Motor neuron (in vitro differentiated cells): ENCODE measurements at places on chromosomes 12 and 14.
A peak's percentile ranks its signal among the peaks of the same experiment; 100 is the strongest.

DNA sequence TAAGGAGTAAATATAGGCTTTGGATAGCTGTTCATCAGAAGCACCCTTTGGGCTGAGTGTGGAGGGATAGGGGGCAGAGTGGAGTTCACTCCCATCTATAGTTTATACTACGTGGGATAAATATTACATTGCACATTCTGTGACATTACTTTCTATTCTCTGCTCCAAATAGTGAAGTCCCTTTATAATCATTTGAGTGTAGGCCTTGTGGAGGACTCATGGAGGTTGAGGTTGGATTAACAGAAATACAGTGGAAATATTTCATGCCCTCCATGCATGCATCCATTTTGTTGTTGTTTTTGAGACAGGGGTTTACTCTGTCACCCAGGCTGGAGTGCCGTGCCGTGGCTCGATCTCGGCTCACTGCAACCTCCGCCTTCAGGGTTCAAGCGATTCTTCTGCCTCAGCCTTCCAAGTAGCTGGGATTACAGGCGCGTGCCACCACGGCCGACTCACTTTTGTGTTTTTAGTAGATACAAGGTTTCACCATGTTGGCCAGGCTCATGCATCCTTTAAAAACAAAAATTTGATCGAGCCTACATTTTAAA lies 1.4 kb downstream of the CHPT1 start:
- ATAC-seq, result no peak

GRCh38 chr12:50991291-50991690 lies 34.9 kb downstream of the SLC11A2 start:
- no peak for ATAC-seq

- ATAC-seq, result no peak
Observed at GRCh38 chr14:71498212-71498611, 434.0 kb upstream of the RGS6 start.

DNA sequence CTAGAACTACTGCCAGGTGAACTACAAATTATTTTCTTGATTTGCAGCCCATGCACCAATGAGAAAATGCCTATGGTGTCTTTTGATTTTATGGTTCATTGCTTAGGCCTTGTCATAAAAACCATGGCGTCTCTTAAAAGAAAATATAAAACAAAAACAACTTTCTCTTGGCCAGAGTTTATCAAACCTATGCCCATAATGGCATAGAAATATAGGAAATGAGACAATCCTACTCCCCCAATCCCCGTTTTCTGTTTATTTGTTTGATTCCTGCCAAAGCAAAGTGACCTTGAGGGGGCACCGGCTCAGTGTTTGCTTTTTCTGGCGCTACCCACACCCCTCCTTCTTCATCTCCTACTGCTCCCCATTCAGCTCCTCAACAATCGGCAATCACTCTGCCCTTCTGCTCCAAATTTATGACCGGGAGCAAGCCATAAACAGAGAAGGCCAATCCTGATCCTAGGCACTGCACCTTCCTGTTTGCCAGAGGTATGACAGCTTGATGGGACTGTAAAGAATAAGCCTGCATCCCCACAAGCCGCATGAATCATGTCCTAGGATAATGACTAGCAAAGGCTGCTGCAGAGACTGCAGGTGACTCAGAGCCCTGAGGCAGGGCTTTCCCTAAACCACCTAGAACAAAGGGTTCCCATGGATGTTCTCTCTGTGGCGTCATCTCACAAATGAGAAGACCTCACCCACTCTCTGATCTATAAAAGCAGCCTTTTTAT lies 874.9 kb downstream of the NRXN3 start:
- ATAC-seq, result peak; percentile 40

DNA sequence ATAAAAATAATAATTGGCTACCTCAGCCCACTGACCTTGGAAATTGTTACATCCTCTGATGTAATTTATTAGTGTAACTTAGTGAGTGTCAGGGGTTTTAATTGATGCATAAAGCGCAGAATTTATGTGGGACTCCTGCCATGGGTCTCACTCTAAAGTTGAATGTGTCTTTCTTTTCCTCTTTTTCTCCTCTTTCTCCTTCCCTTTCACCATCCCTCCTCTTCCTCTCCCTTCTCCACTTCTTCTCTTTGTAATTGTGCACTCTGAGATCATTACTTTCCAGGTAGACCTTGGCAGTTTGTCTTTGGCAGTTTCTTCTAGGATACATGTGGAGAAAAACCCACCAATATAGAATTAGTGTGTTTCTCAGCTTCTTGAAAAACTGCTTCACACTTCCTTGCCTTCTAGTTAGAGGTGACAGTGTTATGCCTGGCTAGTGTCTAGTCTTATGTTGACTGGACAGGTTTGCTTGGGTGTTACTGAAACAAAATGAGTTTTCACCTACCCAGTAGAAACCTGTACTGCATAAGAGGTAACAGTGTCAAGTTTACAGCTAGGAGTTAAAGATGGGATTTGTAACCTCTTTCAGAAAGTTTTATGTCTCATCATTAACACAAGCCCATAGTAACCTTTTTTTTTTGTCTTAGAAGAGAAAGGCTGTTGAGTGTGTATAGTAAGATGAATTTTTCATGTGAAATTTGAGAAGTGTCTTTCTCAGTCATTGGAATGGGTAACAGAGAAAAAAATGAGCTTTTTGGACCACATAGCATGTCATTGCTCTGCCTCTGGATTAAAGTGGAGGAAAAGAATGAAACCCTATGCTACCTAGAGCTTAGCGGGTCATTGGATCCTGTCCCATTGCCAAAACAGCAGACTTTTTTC lies 18.6 kb downstream of the PELI2 start:
- ATAC-seq, result no peak

- no peak for ATAC-seq
Observed at GRCh38 chr12:8603286-8603685, 9.4 kb downstream of the AICDA start.

DNA sequence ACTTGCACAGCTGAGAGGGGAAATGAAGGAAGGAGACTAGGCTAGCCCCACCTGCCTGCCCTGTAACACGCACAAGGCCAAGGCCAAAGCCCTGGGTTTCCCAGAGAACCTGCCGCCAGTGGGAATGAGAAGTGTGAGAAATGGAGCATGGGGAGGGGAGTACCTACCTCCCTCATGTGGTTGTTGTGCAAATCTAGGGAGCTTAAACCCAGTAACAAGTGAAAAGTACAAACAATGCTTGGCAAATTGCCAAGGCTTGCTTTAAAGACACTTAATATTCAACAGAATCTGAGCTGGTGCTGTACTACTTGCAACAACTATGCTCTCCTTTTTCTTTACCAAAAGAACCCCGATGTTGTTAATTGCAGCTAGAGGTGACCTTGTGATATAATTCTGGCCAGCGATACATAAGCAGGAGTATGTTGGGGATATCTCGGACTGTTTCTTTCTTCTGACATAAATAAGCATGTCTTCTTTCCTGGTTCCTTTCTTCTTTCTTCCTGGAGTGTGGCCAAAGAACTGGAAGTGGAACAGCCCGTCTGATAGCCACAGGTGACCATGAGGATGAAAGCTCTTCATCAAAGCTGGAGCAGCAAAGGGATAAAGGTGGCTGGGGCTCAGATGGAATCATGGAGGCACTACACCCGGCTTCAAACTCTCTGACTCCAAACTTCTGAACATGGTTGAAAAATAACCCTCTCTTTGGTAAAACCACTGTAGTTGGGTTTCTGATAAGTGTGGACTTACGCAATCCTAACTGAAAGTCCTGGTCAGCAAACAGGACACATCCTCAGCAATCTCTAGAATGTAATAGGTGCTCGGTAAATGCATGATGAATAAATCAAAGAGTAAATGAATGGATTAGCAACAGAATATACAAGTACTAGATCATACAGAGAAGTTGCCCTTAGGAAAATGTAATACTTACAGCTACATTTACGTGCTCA lies 207.9 kb downstream of the NUAK1 start:
- no peak for ATAC-seq

GRCh38 chr12:96238336-96239047 lies 44.3 kb downstream of the ELK3 start:
- no peak for ATAC-seq

DNA sequence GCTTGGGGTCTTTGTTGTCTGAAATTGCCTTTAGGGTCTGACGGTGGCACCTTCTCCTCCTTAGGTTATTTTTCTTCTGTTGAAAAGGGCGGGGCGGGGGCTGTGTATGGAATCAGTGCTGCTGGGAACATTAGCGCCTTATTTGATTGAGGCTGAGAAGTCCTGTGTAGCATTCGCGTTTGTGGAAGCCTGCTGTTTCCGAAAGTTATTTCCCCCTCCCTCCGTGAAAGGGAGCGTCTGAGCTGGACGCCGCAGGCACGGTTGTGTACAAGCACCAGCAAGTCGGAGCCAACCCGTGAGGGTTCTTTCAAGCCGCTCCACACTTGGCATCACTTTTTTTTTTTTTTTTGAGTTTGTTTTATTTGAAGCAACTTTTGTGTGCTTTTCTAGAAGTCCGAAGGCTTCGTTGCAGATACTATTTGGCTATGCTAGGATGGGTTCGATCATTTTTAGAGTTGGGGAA lies 1.1 kb downstream of the SYNE2 start:
- ATAC-seq, result peak; percentile 53

- no peak for ATAC-seq
Observed at GRCh38 chr14:91586410-91586809, 76.3 kb upstream of the PPP4R3A start.

DNA sequence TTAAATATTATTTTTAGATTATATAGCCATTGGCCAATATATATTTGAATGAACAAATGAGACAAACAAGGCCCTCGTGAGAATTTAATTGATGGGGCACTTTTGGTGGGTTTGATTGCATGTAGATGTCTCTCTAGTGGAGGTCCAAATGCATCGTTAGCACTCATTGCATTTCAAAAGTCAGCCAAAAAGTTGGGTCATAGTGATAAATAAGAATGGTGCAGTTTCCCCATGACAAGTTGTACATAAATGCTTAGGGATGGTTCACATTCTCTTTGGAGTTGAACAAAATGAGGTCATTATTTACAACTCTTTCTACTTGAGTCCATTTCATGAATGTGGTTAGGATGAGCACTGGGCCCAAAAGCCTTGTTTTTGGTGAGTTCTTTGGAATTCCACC lies 1.0 kb downstream of the BEST3 start:
- ATAC-seq, result no peak

- ATAC-seq, result no peak
Observed at GRCh38 chr14:79514700-79515099, 696.6 kb downstream of the DIO2 start.

DNA sequence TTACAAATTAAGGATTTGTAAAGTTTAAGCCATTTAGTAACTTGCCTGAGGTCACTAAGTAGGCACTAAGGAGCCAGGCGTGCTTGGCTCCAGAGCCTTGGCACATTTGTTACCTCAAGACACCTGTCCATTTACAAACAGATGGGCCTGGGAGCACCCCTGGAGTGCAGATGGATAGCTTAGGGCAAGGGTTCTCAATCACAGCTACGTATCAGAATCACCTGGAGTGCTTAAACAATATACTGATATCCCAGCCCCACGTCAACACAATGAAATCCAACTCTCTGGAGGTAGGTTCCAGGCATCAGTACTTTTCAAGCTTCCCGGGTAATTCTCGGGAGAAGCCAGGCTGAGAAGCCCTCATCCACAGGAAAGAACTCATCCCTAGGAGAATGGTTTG lies 45.4 kb downstream of the SLC8A3 start:
- ATAC-seq, result no peak

GRCh38 chr12:74490390-74491064 lies 47.1 kb upstream of the ATXN7L3B start:
- no peak for ATAC-seq

DNA sequence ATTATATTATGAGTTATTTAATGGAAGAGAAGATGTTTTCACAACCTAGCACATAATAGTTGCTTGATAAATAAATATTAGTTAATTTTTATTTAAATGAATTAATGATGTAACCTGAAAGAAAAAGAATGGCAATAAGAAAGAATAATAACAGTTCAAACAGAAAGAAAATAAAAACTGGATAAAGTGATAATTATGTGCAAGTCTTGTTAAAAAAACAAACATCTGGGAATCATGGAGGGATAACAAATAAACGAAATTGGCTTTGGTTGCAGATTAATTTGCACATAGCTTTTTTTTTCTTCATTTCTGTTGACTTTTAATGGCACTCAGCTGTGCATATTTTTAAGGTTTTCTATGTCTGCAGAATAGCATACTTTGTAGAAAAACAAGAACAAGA lies 23.4 kb upstream of the ABCD2 start:
- ATAC-seq, result no peak

DNA sequence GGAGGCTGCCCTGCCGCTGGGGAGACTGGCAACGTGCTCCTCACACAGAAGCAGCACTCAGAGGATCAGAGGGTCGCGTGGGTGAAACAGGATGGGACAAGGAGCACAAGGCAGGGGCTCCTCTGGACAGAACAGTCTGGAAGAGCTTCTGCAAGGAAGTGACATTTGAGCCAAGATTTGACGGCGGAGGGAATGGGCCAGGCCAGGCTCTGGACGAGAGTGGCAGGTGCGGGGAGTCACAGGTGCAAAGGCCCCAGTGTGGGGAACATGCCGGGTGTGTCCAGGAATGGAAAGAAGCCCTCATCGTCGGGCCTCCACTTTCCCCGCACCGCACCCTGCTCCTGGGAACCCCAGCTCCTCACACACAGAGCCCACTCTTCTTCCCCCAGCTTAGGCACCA lies 84.0 kb downstream of the RFLNA start:
- no peak for ATAC-seq

GRCh38 chr14:59772233-59772632 lies 98.3 kb downstream of the RTN1 start:
- no peak for ATAC-seq

DNA sequence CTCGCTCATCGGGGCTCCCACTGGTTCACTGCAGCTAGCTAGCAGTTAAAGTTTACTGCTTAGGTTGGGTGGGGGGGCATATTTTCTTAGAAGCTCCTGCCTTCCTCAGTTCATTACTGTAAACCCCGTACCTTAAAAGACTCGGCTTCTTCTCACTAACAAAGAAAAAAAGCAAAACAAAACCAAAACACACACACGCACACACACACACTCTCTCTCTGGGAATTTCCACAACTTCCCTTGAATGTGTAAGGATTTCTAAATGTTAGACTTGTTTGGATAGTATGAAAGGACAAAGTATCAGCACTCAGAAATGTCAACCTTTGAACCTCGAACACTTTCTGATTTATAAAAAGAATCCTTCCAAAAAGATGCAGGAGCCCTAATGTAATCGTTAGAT lies 927 bp downstream of the PTHLH start:
- no peak for ATAC-seq

DNA sequence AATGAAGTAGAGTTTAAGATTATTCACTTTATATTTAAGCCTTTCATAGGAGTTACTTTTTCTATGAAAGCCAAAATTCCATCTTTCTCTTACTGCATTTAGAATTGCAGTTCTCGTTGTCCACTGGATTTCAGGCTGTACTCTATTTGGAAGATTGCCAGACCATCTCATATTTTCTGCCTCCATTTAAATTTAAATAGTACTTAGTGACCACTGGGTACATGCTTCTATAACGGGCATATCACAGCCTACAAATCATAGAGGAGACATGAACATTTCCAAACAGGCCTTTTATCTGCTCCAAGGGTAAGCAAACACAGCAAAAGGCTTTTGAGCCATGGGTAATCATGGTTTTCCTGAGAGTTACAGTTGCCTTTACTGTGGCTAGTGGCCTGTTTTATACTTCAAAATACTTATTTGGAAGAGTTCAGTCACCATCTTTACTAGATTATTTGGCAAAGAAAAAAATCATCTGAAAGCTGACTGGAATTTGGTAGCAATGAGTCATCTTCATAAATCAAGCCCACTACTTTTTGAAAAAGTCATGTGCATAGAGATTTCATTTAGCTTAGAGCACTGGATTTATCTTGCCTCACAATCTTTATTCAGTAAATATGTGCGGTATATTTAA lies 15.7 kb downstream of the ANO6 start:
- no peak for ATAC-seq

GRCh38 chr14:29749327-29749726 lies 178.3 kb downstream of the PRKD1 start:
- ATAC-seq, result no peak

- no peak for ATAC-seq
Observed at GRCh38 chr14:76589246-76589645, 172.0 kb upstream of the VASH1 start.

- no peak for ATAC-seq
Observed at GRCh38 chr12:132103542-132104308, 40.4 kb downstream of the DDX51 start.
